ENCODE measurements at places on chromosomes 4 and X.
A peak's percentile ranks its signal among the peaks of the same experiment; 100 is the strongest.

DNA sequence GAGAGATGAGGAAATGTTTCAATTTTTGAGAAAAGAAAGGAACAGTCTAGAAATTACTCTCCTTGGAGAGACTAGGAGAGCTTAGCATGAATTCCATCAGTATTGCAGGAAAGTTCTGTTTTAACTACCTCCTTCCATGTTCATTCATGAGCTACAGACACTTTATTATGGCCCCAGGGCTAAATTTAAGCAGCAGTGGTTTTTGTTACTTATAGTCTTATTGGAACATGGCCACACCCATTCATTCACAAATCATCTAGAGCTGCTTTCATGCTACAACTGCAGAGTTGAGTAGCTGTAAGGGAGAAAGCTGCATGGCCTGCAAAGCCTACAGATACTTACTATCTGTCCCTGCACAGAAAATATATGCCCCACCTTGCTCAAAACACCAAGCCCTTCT, 81.7 kb downstream of the SHISA3 start:
- no peak for DNase-seq

DNA sequence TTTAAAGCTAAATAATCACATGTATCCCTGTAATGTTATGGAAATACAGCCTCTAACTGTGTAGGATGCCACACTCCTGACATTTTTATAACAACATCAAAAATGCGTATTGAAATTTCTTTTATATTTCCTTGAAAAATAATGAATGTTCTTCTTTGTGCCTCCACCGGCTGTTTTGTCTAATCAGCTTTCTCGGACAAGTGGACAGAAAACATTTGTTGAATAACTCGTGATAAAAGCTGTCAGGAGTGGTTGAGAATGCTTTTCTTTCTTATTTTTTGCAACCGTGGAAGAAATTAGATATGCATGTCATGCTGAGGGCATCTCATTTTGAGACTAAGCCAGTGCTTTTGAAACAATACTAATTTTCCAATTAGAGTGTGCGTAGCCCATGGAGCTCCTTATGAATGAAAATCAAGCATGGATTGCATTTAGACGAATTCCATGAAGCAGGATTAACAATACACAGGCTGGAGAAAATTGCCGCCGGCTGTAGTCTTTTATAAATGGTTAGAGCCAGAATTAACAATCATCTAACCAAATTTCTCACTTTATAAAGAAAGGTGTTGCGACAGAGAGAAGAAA, 614.5 kb upstream of the LCORL start:
- DNase-seq: no peak

- DNase-seq: no peak
Observed at GRCh38 chrX:49209434-49210251, 9.7 kb upstream of the SYP start.

- DNase-seq: no peak
Observed at GRCh38 chrX:85516131-85516530, 136.7 kb upstream of the POF1B start.

DNA sequence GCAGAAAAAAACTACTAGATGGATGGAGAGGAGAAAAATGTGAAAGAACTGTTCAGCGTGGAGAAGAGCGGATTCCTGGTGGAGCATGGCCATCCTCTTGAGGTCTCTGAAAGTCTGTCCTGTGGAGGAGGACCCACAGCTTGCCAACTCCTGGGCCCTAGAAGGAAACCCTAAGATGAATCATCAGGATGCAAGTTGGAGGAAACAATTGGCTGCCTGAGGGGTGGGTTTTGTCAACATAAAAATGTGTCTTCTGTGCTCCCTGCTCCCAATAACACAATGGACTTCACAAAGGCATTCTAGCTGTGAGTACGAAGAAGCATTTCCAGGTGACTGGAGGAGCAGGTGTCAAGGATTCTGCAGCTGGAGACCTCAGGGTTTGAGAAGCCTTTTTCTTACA, 37.2 kb downstream of the CNGA2 start:
- no peak for DNase-seq

GRCh38 chr4:145815027-145815612, 123.5 kb downstream of the ZNF827 start:
- no peak for DNase-seq

DNA sequence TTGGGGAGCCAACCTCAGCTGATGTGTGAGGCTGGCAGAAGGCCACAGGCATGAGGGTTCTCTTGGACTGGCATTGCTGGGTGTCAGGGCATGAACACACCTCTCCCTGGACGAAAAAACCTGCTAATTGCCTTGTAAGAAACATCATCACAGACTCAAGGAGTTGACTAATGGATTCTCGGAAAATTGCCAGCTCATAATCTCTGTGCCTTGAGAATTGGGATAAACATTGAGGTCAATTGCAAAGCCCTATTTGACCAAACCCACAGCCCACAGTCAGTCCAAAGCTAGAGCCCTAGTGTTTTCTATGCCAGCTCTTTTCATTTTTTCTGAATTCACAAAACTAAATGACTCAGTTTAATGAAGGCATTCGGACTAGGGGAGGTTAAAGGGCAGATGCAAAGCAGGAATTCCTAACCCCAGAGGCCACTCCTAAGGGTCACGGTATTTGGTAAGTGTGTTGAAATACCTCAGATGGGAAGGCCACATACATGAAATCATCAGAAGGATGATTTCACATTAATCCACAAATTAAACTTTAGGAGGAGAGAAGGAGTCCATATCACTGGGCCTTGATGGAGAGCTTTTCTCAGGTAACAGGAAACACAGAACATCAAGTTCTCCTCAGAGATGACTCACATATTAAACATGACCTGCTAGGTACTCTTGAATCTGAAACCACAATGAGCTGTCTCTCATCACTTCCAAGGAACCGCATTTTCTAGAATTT, 39.0 kb upstream of the RASL11B start:
- DNase-seq: no peak

DNA sequence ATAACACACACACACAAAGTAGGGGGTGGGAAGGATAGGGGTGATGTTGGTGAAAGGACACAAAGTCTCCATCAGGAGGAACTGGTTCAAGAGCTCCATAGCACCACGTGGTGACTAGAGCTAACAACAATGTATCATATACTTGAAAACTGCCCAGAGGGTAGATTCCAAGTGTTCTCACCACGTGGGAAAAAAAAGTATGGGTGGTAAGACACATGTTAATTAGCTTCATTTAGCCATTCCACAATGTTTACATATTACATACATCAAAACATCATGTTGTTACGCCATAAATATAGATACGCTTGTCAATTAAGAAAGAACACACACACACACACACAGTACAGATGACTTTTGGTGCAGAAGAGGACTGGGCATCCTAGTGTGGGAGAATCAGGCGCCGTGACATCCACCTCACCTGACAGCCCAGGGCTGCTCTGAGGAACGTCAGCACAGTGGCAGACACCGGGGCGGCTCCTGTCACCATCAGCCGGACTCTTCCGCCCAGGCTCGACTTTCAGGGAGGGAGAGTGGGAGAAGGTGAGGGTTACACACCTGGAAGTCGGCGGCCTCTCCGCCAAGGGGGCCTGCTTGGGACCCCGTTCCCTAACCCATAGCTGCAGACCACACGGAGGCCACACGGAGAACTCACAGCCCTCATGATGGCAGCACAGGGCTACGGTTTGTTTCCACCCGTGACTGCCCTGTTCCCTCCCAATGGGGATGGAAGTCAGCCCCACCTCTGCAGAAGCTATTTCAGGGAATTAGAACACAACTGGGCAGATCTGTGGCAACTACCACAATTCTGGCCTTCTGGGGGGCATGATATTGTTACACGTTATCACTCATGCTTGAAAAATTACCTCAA, 31.8 kb upstream of the CENPU start:
- no peak for DNase-seq

GRCh38 chr4:3673716-3674478, 92.3 kb upstream of the ADRA2C start:
- no peak for DNase-seq

GRCh38 chr4:833156-833555, 7.2 kb upstream of the CPLX1 start:
- DNase-seq: no peak

- no peak for DNase-seq
Observed at GRCh38 chrX:65610481-65610880, 57.0 kb upstream of the MSN start.

DNA sequence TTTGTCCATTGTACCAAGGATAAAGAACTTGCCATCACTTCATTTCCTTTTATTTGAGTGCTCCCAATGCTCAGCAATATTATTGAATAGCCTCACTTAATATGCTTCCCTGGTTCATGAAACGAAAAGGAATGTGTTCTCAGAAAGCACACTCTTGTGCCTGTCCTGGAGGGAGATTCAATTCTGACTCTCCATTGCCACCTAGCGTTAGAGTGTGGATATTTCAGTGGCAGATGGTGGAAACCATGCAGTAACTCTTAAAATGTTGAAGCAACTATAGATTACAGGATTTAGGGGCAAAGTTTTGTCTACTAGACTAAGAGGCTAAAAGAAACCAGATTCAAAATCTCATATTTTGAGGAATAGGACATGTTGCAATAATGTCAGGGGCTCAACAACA, 36.0 kb downstream of the GAB3 start:
- peak; percentile 41 for DNase-seq

GRCh38 chr4:56276547-56276946, 110.7 kb downstream of the AASDH start:
- no peak for DNase-seq

GRCh38 chr4:19961091-19961490, 290.6 kb upstream of the SLIT2 start:
- DNase-seq: no peak

DNA sequence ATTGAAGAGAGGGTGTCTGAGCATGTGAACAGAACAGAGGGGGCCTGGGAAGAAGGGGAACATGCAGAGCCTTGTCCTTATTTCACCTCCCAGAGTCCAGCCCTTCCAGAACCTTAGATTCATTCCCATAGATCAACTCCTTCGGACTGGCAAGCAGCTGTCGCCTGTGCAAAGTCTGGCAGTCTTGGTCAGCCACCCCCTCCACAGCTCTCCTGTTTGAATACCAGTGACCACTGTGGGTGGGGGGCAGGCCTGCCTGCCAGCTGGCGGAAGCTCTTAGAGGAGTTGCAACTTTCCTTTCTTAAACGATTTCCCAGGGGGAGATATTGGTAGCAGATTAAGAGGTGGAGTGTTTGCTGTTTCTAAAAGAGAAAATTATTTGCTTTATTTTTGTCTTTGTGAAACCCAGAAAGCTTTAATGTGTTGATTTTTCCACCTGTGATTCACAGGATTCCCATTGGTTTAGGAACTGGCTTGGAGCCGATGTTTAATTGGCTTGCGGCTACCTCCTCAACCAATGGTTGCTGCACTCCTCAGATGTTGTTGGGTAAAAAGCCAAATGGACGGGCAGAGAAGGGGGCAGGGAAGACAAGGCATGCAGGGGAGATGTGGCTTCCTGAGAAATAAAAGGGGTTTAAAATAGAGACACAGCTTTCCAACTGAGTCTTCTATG, 62.2 kb upstream of the PRPS1 start:
- DNase-seq: no peak

GRCh38 chr4:37146260-37146659, 98.3 kb upstream of the NWD2 start:
- no peak for DNase-seq

DNA sequence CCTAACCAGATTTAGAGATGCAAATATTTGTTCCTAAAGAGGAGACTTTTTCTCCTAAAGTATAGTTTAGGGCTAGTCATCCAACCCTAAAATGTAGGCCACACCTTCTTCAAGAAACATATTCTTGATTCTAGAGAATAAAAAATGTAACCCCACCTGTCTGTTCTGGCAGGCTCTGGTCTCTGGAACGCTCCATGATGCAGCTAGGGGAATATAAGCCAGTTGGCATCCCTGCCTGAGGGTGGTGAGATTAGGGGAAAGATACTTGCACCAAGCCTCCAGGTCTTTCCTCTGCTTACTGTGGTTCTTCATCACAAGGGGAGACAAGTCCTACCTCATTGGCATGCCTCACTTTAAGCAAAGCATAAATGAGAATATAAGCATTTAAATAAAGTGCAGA, 21.2 kb upstream of the TBC1D9 start:
- DNase-seq: no peak
